NCI-H345 (cell line): ENCODE measurements at places on chromosomes 3 and 15.

DNA sequence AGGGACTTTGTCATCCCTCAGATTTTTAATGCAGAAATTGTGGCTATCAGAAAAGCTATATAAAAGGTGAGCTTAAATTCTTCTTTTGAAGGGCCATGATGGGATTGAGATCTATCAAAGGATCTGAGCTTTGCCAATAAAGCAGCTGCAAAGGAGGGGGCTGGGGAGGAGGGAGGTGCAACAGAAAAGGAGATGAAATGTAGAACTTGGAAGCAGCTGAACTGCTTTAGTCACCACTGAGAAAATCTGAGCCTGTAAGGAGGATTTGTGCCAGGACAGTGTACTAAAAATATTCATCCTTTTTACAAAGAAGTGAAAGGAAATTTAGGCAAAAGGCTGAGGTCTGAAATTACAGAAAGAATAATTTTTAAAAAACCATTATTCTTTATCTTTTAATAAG, 10.4 kb downstream of the TSPAN3 start:
- DNase-seq, result no peak

GRCh38 chr3:119700269-119700919, 2.4 kb upstream of the CFAP91 start:
- no peak for DNase-seq

DNA sequence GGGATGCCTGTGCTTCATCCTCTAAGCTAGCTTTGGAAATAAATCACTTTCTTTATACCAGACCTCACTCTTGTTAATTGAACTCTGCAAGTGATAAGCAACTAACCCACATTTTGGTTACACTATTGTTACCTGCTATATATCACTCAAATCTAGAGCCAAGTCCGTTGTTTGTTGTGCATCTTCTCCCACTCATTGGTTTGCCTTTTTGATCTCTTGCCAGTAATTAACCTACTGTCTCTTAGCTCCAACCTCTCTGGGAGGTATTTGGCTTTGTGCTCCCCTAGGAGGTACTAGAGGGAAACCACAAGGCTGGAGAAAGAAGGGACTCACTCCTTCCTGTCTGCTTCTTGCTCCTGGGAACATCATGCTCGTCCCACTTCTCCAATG, 12.8 kb upstream of the CRBN start:
- no peak for DNase-seq

DNA sequence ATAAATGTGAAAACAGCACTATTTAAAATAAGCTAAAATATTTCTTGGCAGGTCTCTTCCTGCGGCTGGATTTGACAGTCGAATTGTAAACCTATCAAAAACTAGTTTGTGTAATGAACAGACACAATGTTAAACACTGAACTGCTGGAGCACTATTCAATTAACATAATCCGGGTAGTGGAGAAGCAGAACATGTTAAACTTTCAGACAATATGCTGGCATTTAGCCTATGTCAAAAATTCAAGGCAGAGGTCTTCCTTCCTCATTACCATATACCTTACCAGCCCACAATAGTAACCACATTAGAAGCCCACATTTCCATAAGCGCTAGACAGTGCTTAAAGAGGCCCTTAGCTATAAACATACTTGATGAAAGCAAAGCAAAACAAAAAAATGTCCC, 1042.9 kb downstream of the ROBO1 start:
- DNase-seq, result no peak

DNA sequence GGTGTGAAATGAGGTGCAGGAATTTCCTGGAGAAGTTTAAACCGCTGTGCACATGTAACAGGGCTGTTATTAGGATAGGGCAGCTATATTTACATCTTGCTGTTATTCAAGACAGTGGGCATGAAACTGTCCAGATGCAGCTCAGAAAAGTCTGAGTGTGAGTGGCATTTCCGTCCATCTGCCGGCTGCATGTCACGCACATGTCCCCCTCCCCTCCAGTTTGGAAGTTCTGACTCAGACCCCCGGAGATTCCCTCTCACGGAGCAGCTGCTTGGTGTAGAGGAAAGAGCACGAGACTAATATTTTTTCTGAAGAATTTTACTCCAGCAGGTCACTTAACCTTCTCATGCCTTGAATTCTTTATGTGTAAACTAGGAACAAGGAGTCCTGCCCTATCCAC, 69.8 kb downstream of the FEM1B start:
- no peak for DNase-seq

DNA sequence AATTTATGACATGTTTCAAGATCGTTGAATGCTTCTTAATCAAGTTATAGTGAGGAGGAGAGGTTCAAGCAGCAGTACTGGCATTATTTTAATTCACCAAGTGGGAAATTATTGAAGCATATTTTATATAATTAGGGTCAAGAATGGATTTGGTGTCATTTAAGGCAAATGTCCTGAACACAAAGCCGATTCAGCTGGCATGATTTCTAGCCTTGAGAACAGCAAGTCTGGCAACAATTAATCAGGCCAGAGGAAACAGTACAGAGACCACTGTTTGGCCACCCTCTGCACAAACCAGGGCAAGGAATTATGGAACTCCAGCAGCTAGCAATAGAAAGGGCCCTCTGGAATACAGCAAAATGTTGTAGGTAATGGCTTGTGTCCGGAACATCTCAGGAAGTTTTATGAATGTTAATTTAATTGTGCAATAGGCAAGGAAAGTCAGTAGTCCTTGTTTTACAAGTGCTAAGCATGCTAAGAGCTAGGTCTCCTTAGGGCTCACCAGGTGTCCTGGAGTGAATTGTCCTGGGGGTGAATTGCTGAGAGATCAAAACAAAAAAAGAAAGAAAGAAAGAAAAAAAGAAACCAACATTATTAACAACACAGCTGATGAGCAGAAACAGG, 38.7 kb upstream of the SNRK start:
- DNase-seq, result no peak

DNA sequence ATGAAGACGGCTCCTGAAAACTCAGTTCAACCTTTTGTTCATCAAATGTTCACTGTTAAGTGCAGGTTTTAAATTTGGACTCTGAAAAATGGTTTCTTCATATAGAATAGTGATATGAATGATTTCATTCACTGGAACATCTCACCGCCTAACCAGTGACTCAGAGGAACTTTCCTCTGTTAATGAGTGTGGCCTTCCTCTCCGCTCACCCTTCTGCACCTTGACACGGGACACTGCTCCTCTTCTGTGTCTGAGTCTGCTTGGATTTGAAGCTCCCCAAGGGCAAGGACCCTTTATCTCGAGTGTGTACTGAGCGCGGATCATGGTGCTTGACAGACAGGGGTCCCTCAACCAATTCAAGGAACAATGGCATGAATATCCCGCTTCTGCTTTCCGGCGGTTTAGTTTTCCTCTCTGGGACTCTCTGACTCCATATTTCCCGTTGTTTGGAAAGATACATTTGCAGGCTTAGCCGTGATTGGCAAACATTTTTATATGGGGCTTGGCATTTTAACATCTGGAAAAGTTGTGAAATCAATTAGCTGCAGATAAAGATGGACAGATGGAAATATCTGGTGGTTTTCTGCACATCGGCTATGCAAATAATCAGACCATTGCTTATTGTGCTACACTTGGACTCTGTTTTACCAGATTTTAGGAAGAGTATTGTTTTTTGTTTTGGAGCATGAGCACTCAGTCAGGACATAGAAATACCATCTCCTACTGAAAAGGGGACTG, 20.9 kb downstream of the KBTBD8 start:
- no peak for DNase-seq

DNA sequence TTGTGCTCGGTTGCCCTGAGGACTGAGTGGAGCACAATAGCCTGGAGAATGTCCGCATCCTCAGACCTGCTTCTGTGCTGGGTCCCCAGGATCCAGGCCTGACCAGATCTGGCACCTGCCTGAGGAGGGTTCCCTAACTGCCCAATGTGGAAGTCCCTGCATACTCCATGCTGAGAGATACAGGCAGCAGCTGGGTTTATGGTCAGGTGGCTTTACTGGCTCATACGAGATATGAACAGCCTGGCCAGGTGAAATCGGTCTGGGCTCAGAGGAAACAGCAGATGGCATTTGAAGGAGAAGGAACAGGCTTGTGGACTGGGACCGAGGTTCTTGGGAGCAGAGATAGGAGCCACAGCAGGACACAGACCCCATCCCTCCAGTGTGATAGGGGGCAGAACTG, 18.2 kb upstream of the KIF23 start:
- no peak for DNase-seq

DNA sequence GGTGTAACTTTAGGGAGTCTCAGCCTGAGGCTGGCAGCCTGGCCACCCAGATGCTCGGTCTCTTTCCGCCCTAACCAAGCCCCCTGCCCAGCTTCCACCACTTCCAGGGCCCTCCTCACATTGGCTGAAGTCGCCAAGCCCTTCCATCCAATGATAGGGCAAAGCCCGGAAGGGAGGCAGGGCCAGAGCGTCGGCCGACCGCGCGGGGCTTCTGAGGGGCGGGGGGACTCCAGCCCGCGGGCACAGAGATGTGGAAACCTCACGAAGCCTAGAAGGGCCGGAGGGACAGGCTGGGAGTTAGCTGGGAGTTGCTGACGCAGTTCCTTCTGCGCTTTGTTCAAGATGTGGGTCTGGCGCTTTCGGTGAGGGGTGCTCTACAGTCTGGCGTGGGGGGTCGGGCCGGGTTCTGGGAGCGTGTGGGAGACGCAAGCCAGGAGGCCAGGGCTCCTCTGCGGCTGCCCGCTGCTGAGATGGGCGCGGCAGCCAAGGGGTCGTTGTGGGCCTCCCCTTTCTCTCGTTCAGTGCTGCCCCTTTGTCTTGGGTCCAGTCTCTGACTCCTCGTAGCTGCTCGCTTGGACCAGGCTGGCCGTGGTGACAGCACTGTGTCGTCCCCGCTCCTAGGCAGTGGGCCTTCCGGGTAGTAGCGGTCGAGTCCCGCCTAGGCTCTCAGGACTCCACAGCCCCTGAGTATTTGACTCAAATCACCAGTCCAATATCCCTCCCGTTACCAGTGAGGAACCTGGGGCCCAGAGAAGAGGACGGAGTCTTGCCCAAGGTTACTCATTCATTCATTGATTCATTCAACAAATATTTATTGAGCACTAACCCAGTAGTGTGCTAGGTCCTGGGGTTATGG, at the start of gene ZNF660:
TSS of gene ZNF660 (plus strand) at position 319 of the 856 bp plus-strand sequence. CDS start 9,230 bp downstream, outside the sequence.
- peak; percentile 74 for DNase-seq

DNA sequence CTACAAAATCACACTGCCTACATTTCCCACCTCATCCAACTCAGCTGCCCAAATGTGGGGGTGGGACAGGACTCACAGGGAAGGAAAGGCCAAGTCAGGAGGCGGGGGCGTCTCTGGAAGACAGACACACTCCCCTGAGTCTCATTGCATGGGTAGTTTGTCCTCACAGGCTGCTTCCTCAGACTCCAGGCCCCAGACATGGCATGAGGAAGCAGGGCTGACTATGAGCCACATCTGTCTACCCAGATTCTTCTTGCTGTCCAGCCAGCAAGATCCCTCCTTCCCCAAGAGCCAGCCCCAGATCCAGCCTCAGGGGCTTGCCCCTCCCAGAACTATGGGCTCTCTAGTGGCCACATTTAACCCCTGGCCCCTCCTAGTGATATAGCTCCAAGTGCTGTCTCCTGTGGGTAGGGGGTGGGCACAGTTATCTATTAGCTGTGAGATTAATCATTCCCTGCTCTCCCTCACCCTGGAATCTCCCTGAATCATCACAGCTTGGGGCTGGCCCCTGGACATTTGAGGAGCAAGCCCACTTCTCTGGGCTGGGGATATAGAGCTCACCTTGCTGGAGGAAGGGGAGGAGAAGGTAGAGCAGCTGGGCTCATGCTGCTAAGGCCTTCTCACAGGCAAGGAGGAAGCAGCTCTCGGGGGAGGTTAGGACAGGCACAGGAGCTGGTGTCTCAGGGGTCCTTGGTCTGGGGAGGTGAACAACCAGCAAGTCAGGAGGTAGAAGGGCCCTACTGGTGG, 2.1 kb upstream of the CCDC33 start:
- DNase-seq, result no peak

GRCh38 chr3:172125963-172126457, 86.6 kb downstream of the FNDC3B start:
- no peak for DNase-seq

GRCh38 chr15:72534523-72534922, 60.4 kb downstream of the ARIH1 start:
- DNase-seq, result no peak

- no peak for DNase-seq
These were observed at the start of gene DPPA4 for GRCh38 chr3:109337393-109337792. Gene DPPA4, minus strand, starts transcription at chr3:109337546. Its CDS starts 29 bp downstream, at chr3:109337517.

GRCh38 chr3:189186101-189186500, 14.3 kb downstream of the TPRG1 start:
- no peak for DNase-seq

DNA sequence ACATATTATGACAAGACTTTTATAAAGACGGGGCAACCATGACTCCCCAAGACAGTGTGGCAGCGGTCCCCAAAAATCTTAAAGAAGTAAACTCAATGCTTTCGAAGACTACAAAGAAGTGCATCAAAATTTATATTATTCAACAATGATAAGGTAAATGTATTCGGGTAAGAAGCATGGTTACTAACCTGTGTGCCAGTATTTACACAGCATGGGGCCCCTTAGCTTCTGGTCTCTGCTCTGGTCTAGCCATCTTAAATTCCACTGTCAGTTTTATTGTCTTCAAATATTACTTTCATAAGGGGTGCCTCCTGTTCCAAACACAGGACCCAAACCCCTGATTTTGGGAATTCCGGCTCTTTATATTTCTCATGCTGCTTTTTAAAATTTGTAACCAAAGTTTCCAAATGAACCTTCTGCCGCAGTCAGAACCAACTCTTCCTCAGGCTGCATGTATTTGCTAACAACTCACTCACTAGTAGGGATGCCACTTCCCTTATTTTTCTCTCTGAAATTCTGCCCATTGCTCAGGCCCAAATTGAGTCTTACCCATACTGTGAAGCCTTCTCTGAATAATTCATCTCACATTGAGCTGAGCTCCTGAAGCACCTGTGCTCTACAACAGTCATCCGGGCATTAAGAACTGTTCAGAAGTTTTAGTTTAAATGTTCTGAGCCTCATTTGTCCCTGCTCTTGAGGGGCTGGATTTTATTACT, 1.2 kb downstream of the TTC23 start:
- DNase-seq, result no peak

DNA sequence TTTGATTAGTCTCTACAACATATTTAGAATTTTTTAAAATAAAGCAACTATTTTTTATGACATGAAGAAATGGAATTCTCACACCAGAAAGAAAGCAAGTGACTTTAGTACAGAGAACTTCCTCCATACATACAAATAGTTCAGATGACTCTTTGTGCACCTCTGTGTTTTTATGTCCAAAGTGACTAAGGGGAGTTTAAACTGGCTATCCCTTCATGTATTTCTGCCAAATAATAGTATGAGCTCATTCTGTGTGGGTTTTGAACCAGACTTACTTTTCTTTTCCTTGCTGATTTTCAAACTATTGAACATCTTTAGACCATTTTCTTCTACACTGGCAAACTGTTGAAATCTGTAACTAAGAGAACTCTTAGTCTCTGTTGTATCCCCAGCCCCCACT, 196.3 kb downstream of the EPHA3 start:
- no peak for DNase-seq

GRCh38 chr3:80307844-80308243, 540.0 kb upstream of the ROBO1 start:
- no peak for DNase-seq

GRCh38 chr3:66481071-66482017, 19.5 kb downstream of the LRIG1 start:
- no peak for DNase-seq

DNA sequence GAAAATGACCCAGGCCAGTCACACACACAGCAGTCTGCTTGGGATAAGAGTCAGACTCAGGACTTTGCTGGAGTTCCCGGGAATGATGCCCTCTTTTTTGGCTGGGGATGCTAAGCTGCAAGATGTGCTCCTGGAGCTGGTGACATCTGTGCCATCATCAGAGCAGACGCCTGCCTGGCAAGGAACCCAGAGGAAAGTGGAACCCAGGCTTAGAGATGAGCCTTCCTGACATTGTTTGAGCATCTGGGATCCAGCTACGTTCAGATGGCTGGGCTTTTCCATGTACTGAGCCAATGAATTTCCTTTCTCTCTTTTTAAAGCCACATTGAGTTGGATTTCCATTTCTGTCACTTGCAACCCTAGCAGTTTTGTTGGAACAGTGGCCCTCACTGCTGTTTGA, 53.3 kb downstream of the EBLN2 start:
- no peak for DNase-seq
